Anterior cingulate cortex (tissue), 58 donors: ENCODE measurements at places on chromosomes 1 and 21.

GRCh38 chr21:35900539-35900938 is 159.8 kb downstream of the SETD4 start:
- no peak for DNase-seq

- DNase-seq: no peak
Measured at GRCh38 chr1:111204201-111204982, 3.9 kb upstream of the DENND2D start.

- DNase-seq: no peak
Measured at GRCh38 chr1:78490861-78491450, at the start of gene PTGFR. Gene PTGFR, plus strand, starts transcription at chr1:78490974. Its CDS starts 1,770 bp downstream, at chr1:78492744.

DNA sequence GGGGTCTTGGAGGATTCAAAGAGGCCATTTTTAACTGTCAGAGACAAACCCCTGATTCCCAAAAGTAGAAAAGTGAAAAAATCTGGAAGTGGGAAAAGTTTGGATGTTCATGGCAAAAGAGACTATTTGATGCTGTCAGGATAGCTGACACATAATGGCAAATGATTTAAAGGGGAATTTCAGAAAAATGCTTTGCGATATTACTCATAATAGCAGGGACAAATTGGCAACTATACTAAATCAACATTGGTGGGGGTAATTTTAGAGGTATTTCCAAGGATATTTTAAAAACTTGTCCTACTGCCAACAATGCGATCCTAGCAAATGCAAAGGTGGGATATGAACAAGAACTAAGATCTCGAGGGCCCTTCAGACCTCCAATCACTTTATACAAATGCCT is 5.3 kb upstream of the GSTM4 start:
- DNase-seq: no peak

- no peak for DNase-seq
Measured at GRCh38 chr1:39488012-39488545, 3.4 kb upstream of the BMP8A start.

GRCh38 chr1:150955280-150955679 is 19.4 kb downstream of the CERS2 start:
- DNase-seq: no peak

- DNase-seq: no peak
Measured at GRCh38 chr1:13754510-13755103, 54.6 kb downstream of the PRDM2 start.

- DNase-seq: no peak
Measured at GRCh38 chr1:117037802-117038201, 22.3 kb upstream of the TTF2 start.

DNA sequence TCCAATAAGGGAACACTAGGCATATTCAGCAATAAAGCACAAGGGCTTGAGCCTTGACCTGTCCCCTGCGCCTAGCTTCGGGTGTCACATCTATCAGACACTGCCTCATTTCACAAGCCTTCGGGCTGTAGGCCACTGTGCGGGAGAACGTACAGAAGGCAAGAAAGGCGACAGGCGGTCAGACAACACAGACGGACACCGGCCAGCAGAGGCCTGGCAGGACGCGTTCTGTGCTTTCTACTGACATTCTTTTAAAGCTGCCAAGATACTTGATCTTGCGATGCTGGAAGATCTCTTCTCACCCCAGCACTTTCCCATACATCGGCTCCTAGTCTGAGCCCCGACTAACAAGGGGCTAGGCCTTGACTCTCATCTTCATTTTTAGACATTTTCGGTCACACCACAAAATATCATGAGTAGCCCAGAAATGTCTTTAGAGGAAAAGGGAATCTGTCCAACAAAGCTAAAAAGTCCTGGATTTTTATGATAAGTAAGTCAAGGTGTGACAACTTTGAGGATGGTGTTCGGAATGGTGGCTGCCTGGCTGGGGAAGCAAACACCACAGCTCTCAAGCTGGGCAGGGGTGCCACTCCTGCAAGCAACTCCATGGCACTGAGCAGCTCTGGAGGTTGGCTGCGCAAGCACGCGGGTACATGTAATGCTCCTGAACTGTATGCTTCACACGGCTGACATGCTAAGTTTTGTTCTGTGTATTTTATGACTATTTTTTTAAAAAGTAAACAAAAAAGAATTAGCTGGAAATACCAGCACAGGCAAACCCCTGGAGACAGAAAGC is 18.7 kb downstream of the RIPK4 start:
- DNase-seq: no peak

GRCh38 chr1:77832901-77833300 is 53.5 kb downstream of the MIGA1 start:
- no peak for DNase-seq

DNA sequence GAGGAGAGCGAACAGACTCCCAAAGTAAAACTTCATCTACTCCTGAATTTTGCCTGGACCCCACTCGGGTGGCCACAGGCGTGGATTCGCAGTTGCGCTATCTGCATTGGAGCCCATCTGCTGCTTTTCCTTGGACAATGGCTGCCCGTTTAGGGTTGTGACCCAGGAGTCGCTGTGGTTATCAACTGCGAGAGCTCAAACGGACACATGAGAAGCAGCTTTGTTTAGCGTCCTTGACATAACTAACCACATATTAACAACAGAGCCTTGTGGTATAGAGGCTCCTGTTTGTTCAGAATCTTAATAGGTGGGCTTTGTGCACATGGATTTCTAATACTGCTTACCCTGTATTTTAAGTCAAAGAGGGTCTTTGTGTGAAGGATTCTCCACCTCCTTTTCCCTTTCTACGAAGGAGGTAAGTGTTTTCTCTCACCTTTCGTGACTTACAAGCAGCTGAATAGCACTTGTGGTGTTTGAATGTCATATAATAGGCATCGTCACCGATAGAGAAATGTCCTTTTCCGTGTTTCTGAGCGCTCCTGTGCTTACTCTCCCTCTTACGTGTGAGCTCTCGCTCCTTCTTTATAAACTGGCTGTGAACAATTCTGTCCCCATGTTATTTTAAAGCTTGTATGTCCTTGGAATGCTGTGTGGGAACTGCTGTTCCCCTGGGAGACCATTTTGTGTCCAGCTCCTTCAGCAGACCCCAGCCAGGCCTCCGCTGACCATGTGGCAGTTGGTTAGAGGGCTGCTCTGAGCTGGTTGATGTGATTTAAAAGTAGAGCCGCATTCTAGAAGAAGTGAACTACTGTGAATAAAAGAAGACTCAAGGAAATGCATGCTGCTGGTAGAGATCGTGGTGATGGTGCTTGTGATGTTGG is 441.4 kb downstream of the RPS6KC1 start:
- no peak for DNase-seq

DNA sequence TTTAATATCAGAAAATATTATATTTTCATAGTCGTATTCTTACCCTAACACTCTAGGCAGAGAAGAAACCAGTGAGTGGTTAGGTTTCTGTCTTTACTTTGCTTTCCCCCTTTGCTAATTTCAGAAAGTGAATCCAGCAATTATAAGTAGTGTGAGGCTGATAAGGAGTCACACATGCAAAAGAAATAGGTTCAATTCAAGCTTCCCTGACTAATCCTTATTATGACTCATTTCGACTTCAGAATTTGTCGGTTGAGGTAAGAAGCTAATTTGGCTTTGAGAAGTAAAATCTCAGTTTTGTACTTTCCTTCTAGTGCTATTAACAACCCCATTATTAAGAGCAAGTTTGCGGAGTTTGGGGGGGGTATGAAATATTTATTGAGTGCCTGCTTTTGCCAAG is 22.4 kb downstream of the ESRRG start:
- DNase-seq: no peak

GRCh38 chr1:6651909-6652308 is 27.2 kb downstream of the THAP3 start:
- DNase-seq: no peak

GRCh38 chr1:186179231-186179630 is 195.8 kb downstream of the TPR start:
- DNase-seq: no peak

GRCh38 chr1:222347627-222348026 is 200.3 kb downstream of the HHIPL2 start:
- DNase-seq: no peak

GRCh38 chr1:96365076-96365475 is 356.5 kb upstream of the PTBP2 start:
- no peak for DNase-seq

GRCh38 chr1:56591909-56592308 is 12.5 kb upstream of the PLPP3 start:
- DNase-seq: no peak

GRCh38 chr1:155003227-155003765 is 694 bp downstream of the ZBTB7B start:
- no peak for DNase-seq

- no peak for DNase-seq
Measured at GRCh38 chr1:246417152-246417812, 89.8 kb downstream of the SMYD3 start.

DNA sequence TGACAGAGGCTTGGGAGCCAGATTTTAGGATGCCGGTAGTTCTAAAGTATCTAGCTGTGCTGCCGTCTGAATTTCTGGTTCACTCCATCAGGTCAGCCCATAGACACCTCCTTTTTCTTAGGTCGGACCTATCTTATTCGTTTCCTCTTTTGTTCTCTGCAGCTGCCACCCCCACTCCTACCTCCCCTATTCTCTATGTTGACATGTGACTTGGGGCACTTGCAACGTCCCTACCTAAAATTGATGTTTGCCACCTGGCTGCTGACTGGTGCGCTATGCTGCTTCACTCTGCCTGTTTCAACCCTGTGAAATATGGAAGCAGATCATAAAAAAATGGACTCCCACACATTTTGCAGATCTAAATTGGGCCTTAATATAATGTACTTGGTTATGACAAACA is 55.3 kb downstream of the PBX1 start:
- DNase-seq: no peak

- DNase-seq: no peak
Measured at GRCh38 chr21:28834335-28835238, 158.1 kb downstream of the LTN1 start.

DNA sequence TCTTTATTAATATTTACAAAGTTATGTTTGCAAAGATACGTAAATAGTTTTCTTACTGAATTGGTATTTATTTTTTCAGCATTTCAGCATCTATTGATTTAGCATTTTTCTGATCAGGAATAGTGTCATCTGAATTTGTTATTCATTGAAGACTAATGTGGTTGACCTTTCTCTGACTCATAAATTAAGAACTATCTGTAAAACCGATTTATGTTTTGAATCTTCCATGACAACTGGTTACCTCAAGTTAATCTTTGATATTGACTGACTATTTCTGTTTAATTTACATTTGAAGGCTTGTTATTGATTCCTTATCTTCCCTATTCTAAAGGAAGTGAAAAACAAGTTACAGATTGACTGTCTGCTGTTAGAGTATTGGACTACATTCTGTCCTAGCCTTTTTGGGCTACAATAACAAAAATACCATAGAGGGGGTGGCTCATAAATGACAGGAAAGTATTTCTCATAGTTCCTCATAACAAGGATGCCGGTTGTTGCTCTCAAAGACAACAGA is 1131.4 kb downstream of the PLA2G4A start:
- DNase-seq: no peak

GRCh38 chr1:159206110-159206509 is 1.4 kb downstream of the ACKR1 start:
- DNase-seq: no peak

GRCh38 chr1:152111515-152111968 is 3.7 kb downstream of the TCHH start:
- DNase-seq: peak; percentile 17

GRCh38 chr21:32329331-32329730 is 30.7 kb downstream of the MRAP start:
- no peak for DNase-seq

DNA sequence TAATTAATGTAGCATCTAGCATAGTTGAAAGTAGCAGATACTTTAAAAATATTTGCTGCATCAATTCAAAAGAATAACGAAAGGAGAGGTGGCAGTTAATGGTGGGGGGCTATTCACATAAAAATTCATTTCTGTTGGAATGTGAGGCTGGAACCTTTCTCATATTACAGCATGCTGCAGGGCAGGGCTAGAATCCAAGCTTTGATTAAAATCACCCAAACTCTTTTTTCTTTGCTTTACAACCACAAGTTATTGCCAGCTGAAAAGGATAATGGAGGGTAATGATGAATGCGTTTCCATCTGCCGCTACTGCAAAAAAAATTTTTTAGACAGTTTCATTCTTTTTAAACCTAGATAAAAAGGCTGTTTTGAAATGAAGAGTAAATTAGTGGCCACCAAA is 9.8 kb downstream of the DISP1 start:
- no peak for DNase-seq

- DNase-seq: no peak
Measured at GRCh38 chr21:35414507-35415139, 365.5 kb upstream of the RUNX1 start.

GRCh38 chr1:12609469-12610003 is 8.5 kb downstream of the DHRS3 start:
- no peak for DNase-seq

GRCh38 chr1:56867491-56867890 is 12.9 kb downstream of the C8A start:
- no peak for DNase-seq

DNA sequence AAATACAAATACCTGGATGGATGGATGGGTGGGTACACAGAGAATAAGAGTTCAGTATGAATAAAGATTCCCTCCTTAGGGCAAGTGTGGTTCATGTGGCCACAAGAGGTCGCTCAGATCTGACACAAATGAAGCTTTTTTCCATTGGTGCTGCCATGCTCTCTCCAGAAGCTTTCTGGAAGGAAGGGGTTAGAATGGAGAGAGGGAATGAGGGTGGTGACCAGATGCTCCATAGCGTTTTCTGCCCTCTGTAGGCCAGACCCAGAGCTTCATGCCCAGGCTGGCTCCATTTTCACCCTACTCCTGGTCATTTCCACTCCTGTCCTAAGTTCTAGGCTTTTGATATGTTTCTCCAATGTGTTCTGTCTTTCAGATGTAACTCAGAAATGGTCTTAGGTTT is 3.3 kb upstream of the FCRL6 start:
- DNase-seq: no peak
